MCF 10A (cell line): ENCODE measurements at places on chromosomes 4 and X.

DNA sequence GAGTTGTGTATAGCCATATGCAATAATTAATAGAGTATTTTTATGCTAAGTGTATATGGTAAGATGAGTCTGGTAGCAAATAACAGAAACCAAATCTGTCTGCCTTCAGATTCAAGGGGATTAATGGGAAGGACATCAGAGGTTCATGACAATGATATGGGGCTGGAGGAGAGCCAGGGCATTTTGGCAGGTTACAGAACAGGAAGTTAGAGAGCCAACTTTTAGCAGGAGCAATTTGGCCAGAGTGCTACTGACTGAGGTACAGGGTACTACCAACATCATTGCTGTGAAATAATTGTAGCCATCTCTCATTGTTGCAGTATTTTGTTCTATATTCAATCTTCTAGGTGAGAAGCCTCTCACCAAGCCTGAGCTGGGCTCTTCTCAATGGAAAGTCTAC, 210.9 kb upstream of the FAM47A start:
- peak; percentile 11 for DNase-seq

DNA sequence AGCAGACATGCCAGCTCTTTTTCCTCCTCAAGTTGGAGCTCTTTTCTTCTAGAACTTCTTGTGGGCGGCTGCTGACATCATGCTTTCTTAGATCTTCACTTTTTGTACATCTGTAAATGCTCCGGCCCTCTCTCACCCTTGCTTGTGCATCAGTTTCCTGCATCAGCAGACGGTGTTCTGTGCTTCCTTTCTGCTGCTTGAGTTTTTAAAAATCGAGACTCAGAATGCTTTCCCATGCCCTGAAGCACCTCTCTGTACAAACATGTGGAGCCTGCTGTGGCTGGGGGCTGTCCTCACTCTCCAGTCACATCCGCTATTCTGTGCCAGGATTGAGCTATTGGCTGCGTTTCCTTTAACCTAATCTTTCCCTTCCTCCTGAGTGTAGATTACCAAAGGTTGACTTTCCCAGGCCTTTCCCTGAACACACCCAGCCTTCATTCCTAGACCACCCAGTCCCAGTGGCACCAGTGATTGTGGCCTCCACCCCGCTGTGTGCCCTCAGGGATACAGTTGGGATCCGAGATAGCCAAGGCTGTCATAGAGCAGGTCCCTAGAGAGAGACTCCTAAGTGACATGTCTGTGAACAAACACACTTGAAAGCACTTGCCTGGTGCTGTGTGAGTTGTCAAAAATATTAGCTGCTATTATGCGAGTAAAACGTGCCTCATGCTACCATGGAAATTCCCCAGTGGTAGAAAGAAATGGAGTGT, 41.9 kb downstream of the TNIP2 start:
- DNase-seq, result no peak

- no peak for DNase-seq
Observed at GRCh38 chrX:129831091-129831885, 12.4 kb downstream of the ZDHHC9 start.

- DNase-seq, result no peak
Observed at GRCh38 chr4:145494666-145495270, 13.1 kb downstream of the SMAD1 start.

GRCh38 chr4:77818602-77819403, at the start of gene CNOT6L:
CNOT6L (minus strand) TSS chr4:77819368; CDS start chr4:77819308, 60 bp downstream.
- peak; percentile 84 for DNase-seq

- DNase-seq, result no peak
Observed at GRCh38 chrX:23773601-23774175, 9.3 kb upstream of the SAT1 start.

DNA sequence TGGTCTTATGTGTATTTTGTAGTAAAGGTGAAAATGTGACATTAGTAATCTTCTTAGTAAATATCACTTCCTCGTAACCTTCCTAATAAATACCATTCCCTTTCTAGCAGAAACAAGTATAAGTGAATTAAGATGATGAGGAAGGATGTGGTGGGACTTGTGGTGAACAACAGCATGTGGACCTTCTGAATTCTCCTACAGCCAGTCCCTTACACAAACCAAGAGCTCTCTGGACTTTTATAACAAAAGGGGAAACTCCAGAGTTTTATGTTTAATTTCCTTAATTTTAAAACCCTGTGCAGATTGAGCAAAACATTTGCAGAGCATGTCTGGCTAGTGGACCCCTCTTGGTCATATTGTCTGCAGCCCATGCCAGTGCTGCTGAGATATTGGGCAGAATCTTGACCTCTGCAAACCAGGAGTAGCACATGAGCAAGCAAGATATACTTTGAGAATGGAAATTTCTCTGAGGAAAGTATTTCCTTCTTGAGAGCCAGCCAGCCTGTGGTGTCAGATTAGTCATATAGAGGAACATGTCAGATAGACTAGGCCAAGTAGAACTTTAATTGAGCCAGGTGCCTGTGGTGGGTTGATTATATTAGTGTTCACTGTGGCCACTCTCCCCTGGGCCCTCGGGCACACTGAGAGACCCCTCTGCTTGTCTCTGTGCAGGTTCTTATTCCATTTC, 328.2 kb downstream of the DKK2 start:
- peak; percentile 15 for DNase-seq

DNA sequence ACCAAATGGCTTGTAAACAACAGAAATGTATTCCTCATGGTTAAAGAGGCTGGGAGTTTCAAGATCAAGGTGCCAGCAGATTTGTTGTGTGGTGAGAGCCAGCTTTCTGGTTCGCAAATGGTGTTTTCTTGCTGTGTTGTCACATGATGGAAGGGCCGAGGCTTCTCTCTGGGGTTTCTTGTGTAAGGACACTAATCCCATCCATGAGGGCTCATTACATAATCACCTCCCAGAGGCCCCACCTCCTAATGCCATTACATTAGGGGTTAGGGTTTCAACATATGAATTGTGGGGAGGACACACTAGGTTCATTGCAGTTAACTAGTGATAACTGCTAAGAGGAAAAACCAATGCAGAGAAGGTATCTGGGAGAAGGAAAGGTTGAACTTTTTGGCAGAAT, 103.5 kb upstream of the ENPEP start:
- DNase-seq, result no peak

DNA sequence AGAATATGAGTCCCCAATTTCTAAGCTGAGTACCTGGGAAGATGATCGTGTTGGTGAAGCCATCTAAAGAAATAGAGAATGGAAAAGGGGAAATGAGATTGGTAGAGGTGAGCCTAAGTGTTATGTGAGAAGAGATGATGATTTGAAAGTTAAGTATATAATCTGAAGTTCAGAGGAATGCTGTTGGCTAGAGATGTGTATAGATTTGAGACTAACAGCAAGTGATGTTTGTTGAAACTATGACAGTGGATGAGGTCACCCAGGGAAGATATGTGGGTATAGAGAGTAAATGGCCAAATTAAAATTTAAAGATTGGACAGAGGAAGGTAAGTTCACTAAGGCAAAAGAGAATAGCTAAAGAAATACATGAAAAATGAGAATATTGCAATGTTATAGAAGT, 324.2 kb downstream of the MAPK10 start:
- no peak for DNase-seq

DNA sequence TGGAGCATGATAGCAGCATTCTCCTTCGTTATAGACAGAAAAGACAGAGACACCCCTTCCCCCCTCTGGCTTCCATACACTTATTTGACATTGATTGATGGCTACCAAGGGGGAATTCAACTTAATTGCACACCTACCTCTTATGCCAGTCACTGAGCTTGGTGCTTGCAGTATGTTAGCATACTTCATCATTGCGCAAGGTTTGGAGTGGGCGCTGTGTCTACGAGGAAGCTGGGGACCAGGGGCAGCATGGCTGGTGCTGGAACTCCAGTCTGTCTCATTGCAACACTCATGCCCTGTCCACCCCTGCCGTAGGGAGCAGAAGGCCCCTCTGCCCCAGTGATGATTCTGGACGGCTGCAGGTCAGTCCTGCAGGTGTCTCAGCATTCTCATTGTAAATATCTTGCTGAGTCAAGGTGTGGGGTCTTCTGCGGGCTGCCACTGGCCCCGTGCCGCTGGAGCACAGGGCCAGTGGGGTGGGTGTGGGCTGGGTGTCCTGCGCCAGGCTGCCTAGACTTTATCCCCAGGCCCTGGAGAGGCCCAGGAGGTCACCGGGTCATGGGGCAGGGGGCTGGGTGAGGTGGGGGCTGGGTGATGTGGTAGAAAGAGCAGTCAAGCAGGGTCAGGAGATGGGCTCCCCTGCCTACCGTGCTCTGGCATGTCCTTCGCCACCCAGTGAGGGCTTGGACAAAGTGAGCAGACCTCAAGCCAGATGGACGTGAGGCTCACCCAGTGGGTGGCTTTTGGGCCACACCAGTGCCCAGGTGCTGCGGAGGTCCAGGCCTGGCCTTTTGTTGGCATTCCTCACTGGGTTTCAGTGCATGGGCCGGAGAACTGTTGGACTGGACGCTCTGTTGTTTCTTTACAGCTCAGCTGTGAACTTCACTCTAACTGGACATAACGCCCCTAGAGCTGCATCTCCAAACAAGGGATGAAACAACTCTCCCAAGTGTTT, 85.5 kb downstream of the PSAPL1 start:
- no peak for DNase-seq
